ENCODE measurements at places on chromosomes 16 and 17.

GRCh38 chr16:85176541-85177447 is 64.5 kb upstream of the CIBAR2 start:
- no peaks in the 10 kb centered on the region for H3K27me3 ChIP-seq
- no peak overlapping the region for H3K27ac ChIP-seq
- H3K36me3 ChIP-seq = peaks cover 42% of the 10 kb centered on the region
- H3K4me3 ChIP-seq = no peak overlapping the region
- peaks cover 43% of the 10 kb centered on the region for H3K4me1 ChIP-seq

GRCh38 chr17:40614431-40615067 is 33.1 kb downstream of the SMARCE1 start:
- DNase-seq = no peak
- peaks cover 14% of the 10 kb centered on the region for H3K4me1 ChIP-seq
- no peaks in the 10 kb centered on the region for H3K36me3 ChIP-seq
- no peak overlapping the region for H3K27ac ChIP-seq

DNA sequence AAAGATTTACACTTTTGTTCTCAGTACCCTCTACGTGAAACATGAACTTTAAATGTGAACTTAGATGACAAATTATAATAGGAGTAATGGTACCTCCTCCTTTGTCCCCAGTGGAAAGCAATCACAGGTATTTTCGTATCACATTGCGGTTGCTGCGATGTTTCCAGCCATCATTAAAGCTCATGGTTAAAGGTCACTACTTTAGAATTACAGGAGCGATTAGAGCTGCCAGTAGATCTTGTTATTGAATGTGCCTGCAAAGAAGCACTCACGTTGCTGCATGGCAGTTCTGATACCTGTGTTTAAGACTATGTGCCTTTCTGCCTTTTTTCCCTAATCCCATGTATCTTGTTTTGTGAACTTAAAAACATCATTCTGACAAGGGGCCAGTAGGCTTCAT is 301.0 kb downstream of the CPPED1 start:
- peak overlapping the region; percentile 43 for H3K27ac ChIP-seq
- H3K36me3 ChIP-seq = no peaks in the 10 kb centered on the region

DNA sequence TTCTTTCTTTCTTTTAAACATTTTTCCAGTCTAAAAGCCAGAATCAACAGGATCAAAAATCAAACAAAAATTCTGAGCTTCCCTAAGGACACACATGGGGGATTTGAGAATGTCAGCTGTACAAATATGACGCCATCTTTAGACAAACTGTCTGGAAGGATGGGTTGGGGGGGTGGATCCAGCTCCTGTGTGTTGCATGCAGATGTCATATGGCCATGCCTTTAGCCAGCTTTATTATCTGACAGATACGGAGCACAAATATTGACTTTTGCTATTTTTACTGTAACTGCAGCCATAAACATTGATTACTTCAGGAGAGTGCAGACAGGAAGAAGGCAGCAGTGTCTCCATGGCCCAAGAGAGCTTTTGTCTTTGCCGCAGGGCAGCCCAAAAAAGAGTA is 279.4 kb upstream of the ELAC2 start:
- H3K27me3 ChIP-seq = no peaks in the 10 kb centered on the region
- no peaks in the 10 kb centered on the region for H3K36me3 ChIP-seq
- H3K4me3 ChIP-seq = no peak overlapping the region
- H3K27ac ChIP-seq = no peak overlapping the region
- peak; percentile 75 for DNase-seq
- H3K4me1 ChIP-seq = no peaks in the 10 kb centered on the region

- H3K4me3 ChIP-seq = no peak overlapping the region
- no peaks in the 10 kb centered on the region for H3K4me1 ChIP-seq
- H3K36me3 ChIP-seq = no peaks in the 10 kb centered on the region
- DNase-seq = no peak
- H3K27me3 ChIP-seq = no peaks in the 10 kb centered on the region
These were observed 33.6 kb upstream of the BRD7 start for GRCh38 chr16:50402298-50402895.

DNA sequence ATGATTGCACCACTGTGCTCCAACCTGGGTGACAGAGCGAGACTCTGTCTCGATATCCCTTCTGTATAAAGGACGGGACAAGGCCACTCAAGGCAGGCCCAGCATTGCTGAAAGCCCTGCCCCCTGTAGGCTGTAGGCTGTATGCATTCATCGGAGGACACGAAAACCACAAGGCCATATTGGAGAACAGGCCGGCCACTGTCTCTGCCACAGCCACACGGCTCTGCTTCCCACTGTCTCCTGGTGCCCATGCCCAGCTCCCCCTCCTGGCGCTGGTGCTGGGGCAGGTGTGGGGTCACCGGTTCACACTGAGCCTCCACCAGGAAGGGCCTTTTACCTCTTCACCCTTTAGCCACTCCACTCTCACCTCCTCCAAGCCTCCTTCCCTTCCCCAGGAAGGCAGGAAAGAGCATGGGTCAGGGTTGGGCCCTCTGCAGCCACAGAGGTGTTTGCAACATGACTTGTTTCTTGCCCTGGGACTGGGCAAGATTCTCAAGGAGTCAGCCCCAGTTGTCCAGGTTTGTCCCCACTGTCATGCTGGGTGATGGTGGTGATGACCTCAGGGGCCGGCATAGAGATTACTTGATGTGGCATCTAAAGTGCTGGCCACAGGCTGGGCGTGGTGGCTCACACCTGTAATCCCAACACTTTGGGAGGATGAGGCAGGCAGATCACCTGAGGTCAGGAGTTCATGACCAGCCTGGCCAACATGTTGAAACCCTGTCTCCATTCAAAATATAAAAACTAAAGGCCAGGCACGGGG is 5.3 kb upstream of the NTN3 start:
- no peaks in the 10 kb centered on the region for H3K36me3 ChIP-seq
- no peak for DNase-seq
- H3K27me3 ChIP-seq = peaks cover 31% of the 10 kb centered on the region
- peaks cover 5% of the 10 kb centered on the region for H3K4me1 ChIP-seq

- no peaks in the 10 kb centered on the region for H3K36me3 ChIP-seq
- H3K27me3 ChIP-seq = no peaks in the 10 kb centered on the region
- DNase-seq = no peak
- no peak overlapping the region for H3K4me3 ChIP-seq
These were observed 1355.2 kb downstream of the CDH8 start for GRCh38 chr16:60681043-60681442.

- peaks cover 9% of the 10 kb centered on the region for H3K36me3 ChIP-seq
- peak; percentile 96 for DNase-seq
- H3K27ac ChIP-seq = peak overlapping the region; percentile 100
- peaks cover 87% of the 10 kb centered on the region for H3K4me1 ChIP-seq
- H3K4me3 ChIP-seq = peak overlapping the region; percentile 23
These were observed 178.7 kb downstream of the SEC14L1 start for GRCh38 chr17:77319211-77320043.

DNA sequence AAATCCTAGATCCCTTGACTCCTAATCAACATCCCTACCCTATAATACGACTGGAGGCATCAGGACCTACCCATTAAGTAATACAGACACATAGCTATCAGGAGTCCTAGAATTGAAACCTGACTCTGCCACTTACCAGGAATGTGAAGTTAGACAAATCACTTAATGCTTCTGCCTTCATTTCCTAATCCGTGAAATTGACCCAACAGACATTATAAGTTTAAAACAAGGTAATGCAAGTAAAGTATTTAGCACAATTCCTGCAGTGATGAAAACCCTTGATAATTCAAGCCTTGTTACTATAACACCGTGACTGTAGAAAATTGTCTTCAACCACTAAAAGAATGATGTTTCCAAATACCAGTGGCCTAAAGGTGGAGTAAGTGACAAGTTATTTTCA is 150.2 kb downstream of the KCNJ2 start:
- no peak overlapping the region for H3K4me3 ChIP-seq
- no peaks in the 10 kb centered on the region for H3K27me3 ChIP-seq
- H3K27ac ChIP-seq = no peak overlapping the region
- no peaks in the 10 kb centered on the region for H3K36me3 ChIP-seq

DNA sequence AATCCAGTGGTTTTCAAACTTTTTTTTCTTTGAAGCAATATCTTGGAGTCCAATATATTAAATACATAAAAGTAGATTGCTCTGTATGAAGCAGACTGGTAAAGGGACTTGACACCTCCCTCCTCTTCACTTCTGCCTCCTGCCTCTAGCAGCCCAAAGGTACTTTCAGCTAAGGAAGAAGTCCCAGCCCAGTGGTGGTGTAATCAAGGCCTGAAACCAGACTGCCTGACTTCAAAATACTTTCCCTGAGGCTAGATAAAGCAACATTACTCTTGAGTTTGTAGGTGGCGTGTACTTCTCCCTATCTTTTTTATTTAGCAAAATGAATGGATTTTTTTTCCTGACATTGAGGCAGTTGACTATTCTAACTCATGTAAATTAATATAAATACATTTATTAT is 122.4 kb upstream of the TMEM97 start:
- no peak overlapping the region for H3K4me3 ChIP-seq
- H3K36me3 ChIP-seq = peaks cover 13% of the 10 kb centered on the region
- no peak overlapping the region for H3K27ac ChIP-seq
- DNase-seq = no peak
- no peaks in the 10 kb centered on the region for H3K27me3 ChIP-seq

GRCh38 chr17:42660692-42661345 is 1.7 kb downstream of the TUBG2 start:
- no peak overlapping the region for H3K4me3 ChIP-seq
- H3K27ac ChIP-seq = peak overlapping the region; percentile 23

DNA sequence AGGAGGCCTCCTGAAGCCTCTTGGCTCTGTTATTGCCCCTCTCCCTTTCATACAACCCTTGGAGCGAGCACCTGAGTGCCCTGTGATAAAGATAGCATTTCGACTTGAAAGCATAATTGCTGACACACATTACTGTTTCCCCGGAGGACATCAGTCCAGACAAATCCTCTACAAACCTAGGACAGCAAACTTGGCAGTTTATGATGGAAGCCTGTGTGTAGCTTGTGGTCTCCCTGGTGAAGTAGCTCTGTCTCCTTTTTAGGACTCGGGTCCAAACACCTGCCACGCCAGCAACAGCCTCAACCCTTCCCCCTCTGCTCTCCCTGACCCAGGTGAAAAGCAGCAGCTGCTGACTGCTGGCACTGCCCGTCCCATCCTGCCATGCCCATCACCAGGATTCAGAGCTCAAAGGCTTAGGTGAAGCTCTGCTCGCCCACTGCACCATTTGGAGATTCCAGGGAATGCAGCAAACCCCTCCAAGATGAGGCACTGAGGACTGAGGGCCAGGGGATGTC is 55.9 kb downstream of the IRX6 start:
- no peaks in the 10 kb centered on the region for H3K36me3 ChIP-seq
- no peak overlapping the region for H3K27ac ChIP-seq
- H3K27me3 ChIP-seq = peaks cover 5% of the 10 kb centered on the region
- no peaks in the 10 kb centered on the region for H3K4me1 ChIP-seq
- no peak overlapping the region for H3K4me3 ChIP-seq

DNA sequence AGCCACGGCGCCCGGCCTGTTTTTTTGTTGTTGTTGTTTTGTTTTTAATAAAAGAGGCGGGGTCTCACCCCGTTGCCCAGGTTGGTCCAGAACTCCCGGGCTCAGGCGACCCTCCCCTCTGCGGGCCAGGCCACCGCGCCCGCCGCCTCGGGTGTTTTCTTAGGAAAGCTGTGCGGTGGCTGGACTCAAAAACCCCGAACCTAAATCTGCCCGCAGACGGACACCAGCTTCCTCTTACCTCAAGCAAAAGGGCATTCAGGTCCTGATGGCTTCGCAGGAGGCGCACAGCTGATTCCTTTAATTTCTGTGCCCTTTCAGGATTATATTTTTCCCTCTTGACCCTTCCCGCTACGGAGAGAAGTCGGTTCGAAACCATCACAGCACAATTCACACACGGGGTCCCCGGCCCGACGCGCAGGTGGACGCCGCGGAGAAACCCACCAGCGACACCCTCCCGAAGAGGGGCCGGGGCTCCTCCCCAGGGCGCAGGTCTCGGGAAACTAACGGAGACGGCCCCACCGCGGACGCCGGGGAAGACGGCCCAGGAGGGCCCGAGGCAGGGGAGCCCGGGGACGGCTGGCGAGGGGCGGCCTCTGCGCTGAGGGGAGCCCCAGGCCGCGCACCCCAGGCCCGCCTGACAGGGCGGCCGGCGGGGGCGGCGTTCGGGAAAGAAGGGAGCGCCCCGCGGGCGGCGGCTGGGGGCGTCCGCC is 653 bp downstream of the FANCA start:
- peaks cover 18% of the 10 kb centered on the region for H3K4me1 ChIP-seq
- no peaks in the 10 kb centered on the region for H3K27me3 ChIP-seq
- no peak overlapping the region for H3K27ac ChIP-seq
- H3K4me3 ChIP-seq = peak overlapping the region; percentile 50
- DNase-seq = no peak

DNA sequence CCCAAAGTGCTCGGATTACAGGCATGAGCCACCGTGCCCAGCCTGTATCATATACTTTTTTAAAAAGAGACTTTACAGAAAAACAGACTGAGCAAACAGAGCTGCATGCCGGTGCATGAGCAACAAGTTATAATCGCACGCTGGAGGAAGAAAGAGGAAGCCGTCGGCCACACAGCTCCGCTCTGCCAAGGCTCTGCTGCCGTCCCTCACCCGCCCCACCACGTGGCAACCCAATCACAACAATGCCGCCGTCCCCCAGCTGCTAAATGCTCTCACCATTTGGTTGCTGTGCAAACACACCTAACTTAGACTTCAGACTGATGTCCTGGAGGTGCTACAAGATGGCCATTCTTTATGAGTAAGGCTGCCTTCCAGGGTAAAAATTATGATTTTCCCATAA is 83.5 kb downstream of the ADCY9 start:
- peak; percentile 30 for DNase-seq
- no peak overlapping the region for H3K4me3 ChIP-seq
- no peak overlapping the region for H3K27ac ChIP-seq
- no peaks in the 10 kb centered on the region for H3K4me1 ChIP-seq
- no peaks in the 10 kb centered on the region for H3K27me3 ChIP-seq

DNA sequence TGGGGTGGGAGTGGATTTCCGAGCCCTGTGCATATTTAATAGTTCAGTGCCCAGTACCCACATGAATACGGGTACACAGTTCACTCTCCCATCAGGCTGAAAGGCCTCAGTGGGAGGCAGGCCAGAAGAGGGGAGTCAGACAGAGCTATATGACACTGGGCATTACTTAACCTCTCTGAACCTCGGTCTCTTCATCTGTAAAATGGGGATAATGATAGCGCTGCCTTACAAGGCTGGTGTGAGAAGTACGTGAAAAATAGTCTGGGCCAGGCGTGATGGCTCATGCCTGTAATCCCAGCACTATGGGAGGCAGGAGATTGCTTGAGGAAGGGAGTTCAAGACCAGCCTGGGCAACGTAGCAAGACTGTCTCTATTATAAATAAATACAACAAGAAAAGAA is 3.6 kb downstream of the GPRC5B start:
- DNase-seq = no peak
- H3K4me1 ChIP-seq = peaks cover 24% of the 10 kb centered on the region
- H3K36me3 ChIP-seq = peaks cover 12% of the 10 kb centered on the region
- no peak overlapping the region for H3K27ac ChIP-seq
- H3K4me3 ChIP-seq = no peak overlapping the region
- H3K27me3 ChIP-seq = peaks cover 9% of the 10 kb centered on the region

- H3K36me3 ChIP-seq = no peaks in the 10 kb centered on the region
- H3K4me1 ChIP-seq = peaks cover 16% of the 10 kb centered on the region
- no peak for DNase-seq
- no peak overlapping the region for H3K4me3 ChIP-seq
- no peak overlapping the region for H3K27ac ChIP-seq
- peaks cover 16% of the 10 kb centered on the region for H3K27me3 ChIP-seq
These were observed 2.2 kb downstream of the SNN start for GRCh38 chr16:11670171-11671131.

GRCh38 chr17:28953444-28954118 is 2.3 kb upstream of the PHF12 start:
- H3K27me3 ChIP-seq = no peaks in the 10 kb centered on the region
- H3K4me3 ChIP-seq = no peak overlapping the region
- H3K27ac ChIP-seq = no peak overlapping the region
- H3K36me3 ChIP-seq = no peaks in the 10 kb centered on the region
- DNase-seq = no peak

Measured in large intestine (tissue), 12 donors.